Pancreas (tissue), 10 donors: ENCODE measurements at places on chromosomes 11 and 22. TPM values are rescaled to one million over a fixed set of nuclear protein-coding genes. Genes with fewer than 3 reads are reported as not detected.

- H3K36me3 ChIP-seq, result no peaks in the 10 kb centered on the region
- no peaks in the 10 kb centered on the region for H3K27me3 ChIP-seq
- H3K4me3 ChIP-seq, result no peak overlapping the region
- H3K27ac ChIP-seq, result peak overlapping the region; percentile 41
These were observed 387.1 kb downstream of the SOX6 start for GRCh38 chr11:15969281-15969680.

DNA sequence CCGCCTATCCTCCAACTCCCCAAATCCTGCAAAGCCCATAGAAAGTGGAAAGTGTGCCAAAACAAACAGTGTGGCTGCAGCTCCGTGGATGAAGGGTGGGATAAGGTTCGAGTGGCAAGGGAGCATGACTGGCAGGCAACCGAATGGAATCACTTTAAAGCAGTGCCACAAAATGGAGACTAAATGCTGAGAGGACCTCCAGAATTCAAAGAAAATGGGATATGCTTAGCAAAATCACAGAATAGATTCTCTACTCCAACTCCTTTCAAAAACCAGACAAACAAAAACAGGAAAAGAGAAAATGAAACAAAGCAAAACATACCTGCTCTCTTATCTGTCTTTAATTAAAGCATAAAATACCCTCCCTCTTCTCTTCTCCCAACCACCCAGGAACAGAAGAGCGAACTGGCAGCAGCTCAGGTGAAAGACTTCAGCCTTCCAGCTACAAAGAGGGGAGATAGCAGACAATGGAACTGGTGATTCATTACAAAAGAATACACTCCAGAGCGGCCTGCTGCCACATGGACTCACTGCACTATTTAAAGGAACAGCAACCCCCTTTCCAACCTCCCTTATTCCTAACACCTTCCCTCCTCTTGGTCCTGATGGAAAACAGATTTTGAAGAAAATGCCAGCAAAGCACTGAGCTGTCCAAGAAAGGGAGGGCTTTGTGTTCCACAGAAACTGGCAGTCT is 118.5 kb downstream of the APOL5 start:
- peak overlapping the region; percentile 37 for H3K4me3 ChIP-seq
- DNase-seq, result no peak
- no peak overlapping the region for H3K27ac ChIP-seq
- no peaks in the 10 kb centered on the region for H3K27me3 ChIP-seq
- no peaks in the 10 kb centered on the region for H3K36me3 ChIP-seq
- peaks cover 41% of the 10 kb centered on the region for H3K4me1 ChIP-seq

DNA sequence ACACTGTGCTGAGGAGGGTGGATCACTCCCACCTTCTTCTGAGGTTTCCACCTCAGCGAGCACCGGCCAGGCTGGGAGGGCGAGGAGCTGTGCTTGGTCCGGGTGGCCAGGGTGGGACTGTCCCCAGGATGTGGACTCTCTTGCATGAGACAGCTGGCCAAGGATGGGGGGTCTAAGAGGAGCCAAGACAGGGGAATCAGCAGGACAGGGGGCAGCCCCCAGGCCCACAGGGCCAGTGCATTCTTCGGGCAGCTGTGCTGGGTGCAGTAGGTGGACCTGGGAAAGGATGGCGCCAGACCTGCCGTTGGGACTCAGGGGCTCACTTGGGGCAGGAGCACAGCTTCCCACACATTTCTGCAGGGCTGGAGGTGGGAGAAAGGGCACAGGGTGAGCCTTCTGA is 9.5 kb downstream of the APOBEC3A start:
- no peak for DNase-seq
- H3K36me3 ChIP-seq, result no peaks in the 10 kb centered on the region

- H3K4me3 ChIP-seq, result no peak overlapping the region
- H3K27ac ChIP-seq, result no peak overlapping the region
- no peak for DNase-seq
- H3K4me1 ChIP-seq, result no peaks in the 10 kb centered on the region
- H3K27me3 ChIP-seq, result no peaks in the 10 kb centered on the region
These were observed 11.3 kb downstream of the HTATIP2 start for GRCh38 chr11:20374741-20375300.

Gene MAP6
- 2.3 TPM for total RNA-seq

Gene TCIRG1
- total RNA-seq, result 205 TPM

DNA sequence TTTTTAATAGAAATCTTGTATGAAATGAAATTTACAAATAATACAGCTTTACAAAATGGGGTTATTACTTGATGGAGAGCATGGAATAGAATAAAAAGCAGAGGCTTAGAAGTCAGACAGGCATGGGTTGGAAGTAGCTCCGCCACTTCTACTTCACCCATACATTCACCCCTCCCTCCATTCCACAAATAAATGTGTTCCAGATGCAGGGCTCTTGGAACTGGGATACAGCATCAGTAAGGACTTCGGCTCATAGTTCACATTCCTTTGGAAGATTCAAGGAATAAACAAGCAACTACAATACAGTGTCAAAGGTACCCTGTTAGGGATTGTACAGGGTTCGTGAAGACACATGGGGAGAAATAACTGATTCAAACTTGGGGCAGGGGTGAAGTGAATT is 156.8 kb downstream of the WNT11 start:
- H3K36me3 ChIP-seq, result no peaks in the 10 kb centered on the region
- no peak for DNase-seq
- H3K27ac ChIP-seq, result no peak overlapping the region
- H3K4me1 ChIP-seq, result peaks cover 6% of the 10 kb centered on the region
